NCI-H187 treated with DMSO at 0.1 percent for 48 hours (cell line): ENCODE measurements at places on chromosomes 3 and 15.

GRCh38 chr15:42672444-42672843 lies 64.5 kb downstream of the CDAN1 start:
- DNase-seq, result no peak

- no peak for DNase-seq
These were observed 9.2 kb upstream of the TMEM212 start for GRCh38 chr3:171833789-171834460.

- no peak for DNase-seq
These were observed 19.8 kb downstream of the NMNAT3 start for GRCh38 chr3:139657936-139658335.

- no peak for DNase-seq
These were observed 18.3 kb downstream of the PPARG start for GRCh38 chr3:12307136-12307535.

DNA sequence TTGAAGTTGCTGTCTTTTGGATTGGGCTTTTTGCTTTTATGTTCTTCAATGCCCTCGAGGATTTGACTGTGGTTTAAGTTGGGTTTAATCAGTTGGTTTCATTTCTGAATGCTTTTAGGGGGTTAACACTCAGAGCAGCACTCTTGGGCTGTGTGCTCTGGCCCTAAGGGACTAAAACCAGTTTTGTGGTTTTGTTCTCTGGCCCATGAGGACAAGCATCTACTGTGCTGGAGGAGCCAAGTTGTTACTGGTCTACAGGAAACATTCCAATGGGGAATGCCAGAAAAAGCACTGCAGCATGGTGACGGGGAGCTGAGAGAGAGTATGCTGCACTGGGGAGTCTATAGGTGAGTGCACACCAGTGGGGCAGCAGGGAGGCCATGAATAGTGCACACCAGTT lies 596.9 kb downstream of the ZBBX start:
- no peak for DNase-seq

DNA sequence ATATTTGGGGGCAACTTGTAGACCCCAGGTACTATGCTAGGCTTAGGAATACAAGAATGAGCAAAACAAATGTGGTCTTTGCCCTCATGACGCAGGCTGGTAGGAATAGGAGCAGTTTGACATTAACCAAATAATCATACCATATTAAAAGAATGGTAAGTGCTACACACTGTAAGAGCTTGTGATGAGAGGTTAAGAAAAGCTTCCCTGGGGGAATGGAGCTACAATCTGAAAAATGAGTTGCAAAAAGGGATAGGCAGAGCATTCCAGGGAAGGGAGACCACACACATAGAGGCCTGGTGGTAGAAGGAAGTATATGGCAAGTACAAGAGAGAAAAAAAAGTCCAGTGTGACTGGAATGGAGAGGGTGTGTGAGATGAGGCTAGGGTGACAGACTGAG lies 37.3 kb downstream of the TMOD3 start:
- no peak for DNase-seq

DNA sequence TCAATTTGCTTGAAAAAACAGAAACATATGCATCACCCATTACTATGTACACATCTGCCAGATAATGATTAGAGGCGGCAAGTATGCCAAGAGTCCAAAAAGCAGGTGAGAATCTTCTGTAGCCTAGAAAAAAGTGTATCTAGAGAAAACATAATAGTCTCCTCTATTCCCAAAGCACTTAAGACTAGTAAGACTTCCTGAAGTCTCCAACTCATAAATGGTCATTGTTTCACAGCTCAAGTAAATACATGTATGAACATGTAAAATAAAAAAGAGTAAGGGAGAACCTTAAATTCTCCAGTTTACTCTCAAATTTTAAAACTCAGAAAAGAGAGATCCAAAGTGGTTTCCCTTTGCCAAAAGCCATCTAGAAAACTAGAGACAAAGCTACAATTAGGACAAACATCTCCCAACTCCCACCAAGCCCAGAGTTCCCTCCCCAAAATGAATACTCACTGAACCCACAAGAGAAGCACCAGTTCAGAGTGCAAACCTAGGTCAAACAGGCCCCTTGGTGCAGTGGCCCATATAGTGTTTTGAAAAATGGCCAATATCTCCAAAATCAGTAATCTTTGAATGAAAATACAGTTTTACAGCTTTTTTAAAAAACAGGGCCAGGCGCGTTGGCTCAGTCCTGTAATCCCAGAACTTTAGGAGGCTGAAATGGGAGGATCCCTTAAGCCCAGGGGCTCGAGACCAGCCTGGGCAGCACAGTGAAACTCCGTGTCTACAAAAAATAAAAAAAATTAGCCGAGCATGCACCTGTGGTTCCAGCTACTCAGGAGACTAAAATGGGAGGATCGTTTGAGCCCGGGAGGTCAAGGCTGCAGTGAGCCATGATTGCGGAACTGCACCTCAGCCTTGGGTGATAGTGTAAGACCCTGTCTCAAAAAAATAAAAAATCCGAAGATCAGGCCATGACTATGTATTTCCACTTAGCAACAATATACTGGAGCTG lies 11.0 kb upstream of the MAP4 start:
- DNase-seq, result no peak

- DNase-seq, result no peak
These were observed 154.3 kb upstream of the TRIM42 start for GRCh38 chr3:140523600-140523999.

DNA sequence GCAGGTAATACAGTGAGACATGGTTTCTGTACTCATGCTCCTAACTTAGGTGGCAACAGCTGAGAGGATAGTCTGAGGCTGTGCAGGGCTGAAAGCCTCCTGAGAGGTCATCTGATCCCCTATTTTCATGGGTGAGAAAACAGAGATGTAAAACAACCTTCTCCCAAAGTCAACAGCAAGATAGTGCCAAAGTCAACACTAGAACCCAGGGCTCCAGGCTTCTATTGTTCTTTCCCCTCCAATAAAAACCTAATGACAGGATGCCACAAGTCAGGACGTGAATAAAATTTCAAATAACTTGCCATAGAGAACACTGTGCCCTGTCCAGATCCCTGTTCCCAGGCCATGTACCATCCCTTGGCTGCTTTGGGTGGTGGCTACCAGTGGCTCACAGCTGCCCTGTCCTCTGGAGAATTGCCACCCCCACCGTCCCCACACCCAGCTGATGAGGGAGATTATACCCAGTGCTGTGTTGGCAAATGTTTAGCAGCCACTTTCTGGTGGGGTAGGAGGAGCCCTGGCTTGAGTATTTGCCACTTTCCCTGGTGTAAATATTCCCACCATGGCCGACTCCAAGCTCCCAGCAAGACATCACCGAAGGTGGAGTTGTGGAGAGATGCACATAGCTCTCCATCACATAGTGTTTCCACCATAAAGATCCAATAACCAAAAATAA lies 54.8 kb downstream of the SRGAP3 start:
- DNase-seq, result no peak

DNA sequence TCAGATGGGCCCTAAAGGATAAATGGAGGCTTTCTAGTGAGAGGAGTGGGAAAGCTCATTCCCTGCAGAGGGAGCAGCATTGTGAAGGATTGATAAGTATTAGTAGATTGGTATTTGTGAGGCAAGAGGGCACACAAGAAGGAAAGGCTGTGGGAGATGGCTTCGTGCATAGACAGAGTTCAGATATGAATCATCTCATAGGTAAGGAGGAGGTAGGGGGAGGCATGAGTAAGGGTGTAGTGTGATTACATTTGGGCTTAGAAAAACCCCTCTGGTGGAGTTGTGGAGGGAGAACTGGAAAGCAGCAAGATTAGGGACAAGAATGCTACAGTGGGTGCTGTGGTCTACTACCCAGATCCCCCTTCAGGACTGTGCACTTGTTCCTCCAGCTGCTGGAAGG lies 29.6 kb downstream of the ONECUT1 start:
- DNase-seq, result no peak

DNA sequence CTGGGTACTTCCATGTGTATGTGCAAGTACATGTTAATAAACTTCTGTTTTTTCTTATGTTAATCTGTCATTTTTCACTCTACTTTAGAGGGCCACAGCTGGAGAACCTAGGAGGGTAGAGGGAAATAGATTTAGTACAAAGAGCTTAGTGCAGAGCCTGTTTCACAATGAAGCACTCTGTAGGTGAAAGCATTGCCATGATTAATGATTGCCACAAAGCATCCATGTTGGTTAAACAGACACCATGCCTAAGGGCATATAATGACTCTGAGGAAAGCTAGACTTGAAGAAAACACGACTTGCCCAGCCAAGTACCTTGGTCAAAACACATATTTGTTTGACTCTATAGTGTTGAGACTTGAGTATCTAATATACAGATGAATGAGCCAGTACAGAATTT lies 338.4 kb downstream of the FHIT start:
- no peak for DNase-seq

DNA sequence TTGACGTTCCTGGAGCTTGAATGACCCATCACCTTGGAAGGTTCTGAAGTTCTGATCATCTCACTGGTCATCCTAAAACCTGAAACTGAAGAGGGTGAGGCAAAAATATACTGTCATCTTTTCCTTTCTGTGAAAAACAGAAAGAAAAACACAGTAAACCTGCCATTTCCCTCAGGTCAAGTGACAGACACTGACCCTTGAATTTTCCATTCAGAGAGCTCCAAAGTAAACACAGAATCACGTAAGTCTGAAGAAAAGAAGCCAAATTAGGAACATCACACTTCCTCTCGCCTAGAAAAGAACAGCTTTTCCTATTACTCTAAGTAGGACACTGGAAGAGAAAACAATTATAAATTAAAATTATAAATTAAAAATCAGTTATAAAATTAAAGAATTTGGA lies 78.7 kb upstream of the TGFBR2 start:
- no peak for DNase-seq

DNA sequence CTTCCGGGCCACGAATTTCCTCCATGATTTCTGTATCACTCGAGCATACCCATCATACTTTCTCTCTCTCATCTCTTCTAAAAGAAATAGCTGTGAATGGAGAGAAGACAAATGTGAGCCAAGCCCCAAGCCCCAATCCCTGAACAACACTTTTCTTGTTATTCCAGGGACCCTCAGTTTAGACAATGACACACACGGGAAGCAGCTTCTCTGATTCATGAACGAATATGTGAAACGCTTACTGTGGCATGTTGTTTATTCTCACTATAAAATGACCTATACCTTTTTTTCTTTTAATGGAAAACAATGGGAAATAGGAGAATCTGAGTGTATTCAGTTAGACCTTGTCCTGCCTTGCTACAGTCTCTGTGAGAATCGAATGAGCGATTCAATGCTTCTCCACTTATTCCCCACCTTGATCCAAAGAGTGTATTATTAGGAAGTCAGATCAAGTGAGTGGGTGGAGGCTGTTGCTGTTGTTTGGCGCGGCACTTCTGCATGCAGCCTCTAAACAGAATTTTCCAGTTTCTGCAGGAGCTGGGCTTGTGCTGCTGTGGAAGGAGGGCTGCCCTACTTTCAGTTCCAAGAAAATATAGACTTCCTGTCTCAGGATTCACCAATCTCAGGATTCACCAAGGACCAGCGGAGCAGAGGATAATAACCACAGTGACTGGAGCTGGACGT lies 32.4 kb upstream of the LDHAL6B start:
- DNase-seq, result no peak

- no peak for DNase-seq
These were observed 1021.0 kb downstream of the EPHA3 start for GRCh38 chr3:90128391-90128790.

DNA sequence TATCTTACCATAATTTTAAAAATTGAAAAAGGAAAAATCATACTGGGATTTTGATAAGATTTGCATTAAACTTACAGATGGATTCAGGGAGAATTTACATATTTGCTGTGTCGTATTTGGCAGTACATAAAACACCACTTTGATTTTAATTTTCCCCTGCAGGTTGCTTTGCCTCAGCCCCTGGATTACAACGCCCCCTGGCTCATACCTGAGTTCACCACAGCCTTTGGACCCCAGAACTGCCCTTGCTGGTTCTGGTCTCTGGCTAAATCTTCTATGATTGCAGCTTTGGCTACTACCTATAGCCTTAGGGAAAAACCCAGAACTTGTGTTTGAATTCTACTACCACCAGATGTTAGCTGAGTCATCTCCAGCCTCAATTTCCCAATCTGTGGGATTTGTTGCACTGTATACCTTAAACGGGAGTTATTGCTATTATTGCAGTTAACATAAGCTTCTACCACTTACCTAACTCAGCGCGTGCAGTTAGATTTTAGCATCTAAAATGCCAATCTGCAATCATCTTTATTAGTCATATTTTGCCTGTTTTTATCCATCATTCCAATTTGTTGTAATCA lies 315.7 kb upstream of the GADL1 start:
- no peak for DNase-seq

DNA sequence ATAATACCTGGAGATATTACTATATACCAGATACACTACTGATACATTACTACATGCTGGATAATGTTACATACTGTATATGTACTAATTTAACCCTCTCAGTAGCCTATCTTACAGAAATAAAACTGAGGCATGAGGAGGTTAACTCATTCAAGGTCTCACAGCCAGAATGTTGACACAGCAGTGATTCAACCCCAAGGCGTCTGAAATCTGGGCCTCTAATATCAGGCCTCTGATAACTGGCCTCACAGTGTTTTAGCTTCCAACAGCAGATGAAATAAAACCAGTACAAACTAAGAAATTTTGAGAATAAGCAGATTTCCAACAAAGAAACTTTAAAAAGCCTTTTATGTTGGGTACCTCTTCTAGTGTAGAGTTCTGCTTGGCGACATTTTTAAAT lies 23.4 kb downstream of the DZIP1L start:
- no peak for DNase-seq

- DNase-seq, result no peak
These were observed 167.4 kb upstream of the CTDSPL start for GRCh38 chr3:37694284-37694675.

GRCh38 chr15:47362118-47362905 lies 355.0 kb upstream of the SEMA6D start:
- DNase-seq, result no peak

DNA sequence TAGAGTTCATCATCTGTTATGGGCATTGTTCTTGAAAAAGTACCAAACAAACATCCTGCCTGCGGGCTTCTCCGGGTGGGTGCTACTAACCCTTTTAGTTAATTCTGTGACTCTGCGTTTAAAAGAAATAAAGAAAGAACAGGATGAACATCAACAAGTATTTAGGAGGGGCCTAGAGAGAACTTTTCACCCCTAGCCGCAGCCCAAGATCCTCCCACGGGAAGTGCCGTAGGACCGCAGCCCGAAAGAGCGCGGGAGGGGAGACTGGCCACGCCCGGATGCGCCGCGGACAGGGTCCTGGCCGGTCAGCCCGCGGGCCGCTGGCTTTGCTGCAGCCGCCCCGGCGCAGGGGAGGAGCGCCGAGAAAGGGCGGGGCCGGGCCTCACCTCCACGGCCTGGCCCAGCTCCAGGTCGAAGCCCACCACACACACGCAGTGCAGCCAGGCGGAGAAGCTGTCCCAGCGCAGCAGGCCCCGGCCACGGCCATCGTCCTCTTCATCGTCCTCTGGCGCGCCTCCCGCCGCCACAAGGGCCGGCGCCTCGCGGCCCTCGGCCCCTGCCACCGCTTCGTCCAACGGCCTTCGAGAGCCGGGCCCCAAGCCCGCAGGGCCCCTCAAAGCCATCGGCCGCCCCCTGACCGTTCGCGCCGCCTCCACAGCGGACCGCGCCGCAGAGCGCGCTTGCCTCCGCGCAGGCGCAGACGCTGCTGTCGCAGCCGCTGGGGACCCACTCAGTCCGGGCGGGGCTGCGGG lies at the start of gene DENND6A:
Gene DENND6A (minus strand): TSS at position 682 of the 752 bp plus-strand sequence. CDS start 59 bp downstream, at position 623.
- no peak for DNase-seq

- DNase-seq, result no peak
These were observed 61.7 kb downstream of the IL1RAP start for GRCh38 chr3:190575437-190576185.
